Peyer's patch (tissue), 4 donors: ENCODE measurements at places on chromosomes 12 and 14.

DNA sequence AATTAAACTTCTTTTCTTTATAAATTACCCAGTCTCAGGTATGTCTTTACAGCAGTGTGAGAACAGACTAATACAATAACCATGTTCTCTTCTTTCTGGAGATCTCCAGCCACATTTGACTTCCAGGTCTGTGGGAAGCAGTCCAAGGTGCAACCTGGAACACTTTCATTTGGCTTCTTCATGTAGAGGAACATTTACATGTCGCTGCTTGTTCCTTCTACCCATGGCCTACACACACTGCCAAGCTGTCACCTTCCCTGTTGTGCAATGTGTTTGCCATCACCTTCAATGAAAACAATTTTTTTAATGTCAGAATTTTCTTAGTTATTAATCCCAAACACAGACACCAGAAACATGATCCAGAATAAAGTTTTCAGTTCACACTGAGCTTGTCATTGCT is 104.7 kb downstream of the PRKCH start:
- DNase-seq: no peak

DNA sequence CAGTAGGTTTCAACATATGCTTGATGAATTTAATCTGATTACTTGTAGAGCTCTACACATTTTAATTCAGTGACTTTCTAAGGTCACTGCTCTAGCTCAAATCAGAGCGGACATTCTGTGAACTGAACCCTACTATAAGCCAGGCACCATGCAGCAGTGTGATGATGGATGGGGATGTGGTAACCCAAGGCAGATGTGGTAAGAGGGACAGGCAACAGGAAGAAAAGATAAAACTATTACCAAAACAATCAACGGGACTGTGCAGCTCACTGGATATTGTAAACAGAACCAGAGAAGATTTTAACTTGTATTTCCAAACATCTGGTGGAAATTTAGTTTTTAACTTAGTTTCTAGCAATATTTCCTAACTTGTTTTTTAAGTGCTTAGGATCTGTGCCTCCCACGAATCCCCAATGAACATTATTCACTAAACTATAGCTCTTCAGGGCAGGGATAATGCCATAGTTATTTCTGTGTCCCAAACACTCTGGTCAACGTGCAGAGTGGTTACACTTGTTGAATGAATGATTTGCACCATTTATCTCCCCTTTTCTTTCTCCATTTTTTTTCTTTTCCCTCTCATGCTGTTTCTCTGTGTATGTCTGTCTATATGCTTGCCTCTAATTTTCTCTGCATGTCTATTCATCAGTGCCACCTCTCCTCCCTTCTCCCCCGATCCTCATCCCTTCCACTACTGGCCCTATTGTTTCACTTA is 3.0 kb downstream of the ERO1A start:
- DNase-seq: no peak

DNA sequence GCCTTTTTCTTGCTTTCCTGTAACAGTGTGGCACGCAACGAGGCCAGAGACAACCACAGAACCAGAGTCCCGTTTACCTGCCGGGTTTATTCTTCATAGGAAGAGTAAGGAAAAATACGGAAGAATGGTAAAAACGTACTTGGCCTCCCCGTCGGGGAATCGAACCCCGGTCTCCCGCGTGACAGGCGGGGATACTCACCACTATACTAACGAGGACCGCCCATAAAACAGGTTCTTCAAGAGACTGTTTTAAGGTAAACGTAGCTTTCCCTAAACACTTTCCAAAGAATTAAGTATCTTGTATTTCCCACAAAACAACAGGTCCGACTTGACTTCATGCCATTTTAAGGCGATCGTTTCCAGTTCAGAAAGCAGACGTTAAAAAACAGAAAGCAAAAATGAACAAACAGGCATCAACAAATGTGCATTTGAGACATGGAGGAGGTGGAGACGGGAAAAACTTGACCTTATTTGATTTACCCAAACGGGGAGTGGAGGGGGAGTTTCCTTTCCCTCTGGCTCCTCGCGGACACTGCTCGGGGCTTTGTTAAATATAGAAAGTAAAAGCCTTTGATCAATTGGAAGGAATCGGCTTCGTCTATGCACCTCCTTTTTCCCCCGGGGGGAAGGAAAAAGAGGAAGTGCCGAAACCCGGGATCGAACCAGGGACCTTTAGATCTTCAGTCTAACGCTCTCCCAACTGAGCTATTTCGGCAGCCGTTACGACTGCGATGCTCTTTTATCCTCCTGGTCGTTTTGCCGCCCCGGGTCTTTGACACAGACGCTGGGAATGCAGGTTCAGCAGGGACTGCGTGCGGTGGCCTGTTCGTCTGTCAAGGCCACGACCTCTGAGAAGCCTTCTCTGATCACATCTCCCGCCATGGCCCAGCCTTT is 13.0 kb upstream of the UBC start:
- peak; percentile 96 for DNase-seq

GRCh38 chr12:11916771-11917170 is 154.0 kb upstream of the BCL2L14 start:
- no peak for DNase-seq

GRCh38 chr14:69010648-69011047 is 31.5 kb upstream of the ACTN1 start:
- no peak for DNase-seq

GRCh38 chr12:105740369-105740768 is 398.4 kb downstream of the NUAK1 start:
- no peak for DNase-seq

DNA sequence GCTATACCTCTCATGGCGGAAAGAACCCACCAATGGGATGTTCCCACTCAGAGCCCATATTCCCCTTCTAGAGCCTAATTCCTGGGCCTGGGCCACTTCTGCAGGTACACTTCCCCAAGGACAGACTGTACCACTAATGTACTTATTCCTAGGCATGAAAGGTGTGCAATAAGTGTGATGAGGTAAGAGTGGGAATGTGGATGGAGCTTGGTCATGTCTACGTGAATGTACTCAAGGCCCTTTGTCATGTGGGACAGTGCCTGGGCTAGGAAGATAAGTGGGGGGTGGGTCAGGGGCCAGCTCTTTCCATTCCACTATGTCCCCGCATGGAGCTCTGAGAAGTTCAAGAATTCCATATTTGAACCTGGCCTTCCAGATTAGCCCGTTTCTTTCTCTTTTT is 63.4 kb upstream of the FUT8 start:
- DNase-seq: no peak

GRCh38 chr14:29636870-29637269 is 290.8 kb downstream of the PRKD1 start:
- no peak for DNase-seq

- DNase-seq: no peak
These were observed 74.6 kb downstream of the EGLN3 start for GRCh38 chr14:33876274-33876673.

DNA sequence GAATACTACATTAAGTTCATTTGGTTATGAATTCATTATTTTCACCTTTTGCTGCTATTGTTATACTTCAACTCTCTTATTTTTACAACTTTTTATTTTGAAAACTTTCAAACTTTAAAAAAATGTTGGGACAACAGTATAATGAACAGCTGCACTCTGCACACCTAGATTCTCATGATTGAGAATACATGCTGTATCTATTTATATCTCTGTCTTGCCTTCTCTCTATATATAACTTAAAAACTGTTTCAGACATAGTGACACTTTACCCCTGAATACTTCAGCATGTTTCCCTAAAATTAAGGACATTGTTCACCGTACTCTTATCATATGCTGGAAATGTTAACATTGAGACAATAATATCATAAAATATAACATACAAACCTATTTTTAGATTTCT is 237.1 kb downstream of the GPHN start:
- no peak for DNase-seq

DNA sequence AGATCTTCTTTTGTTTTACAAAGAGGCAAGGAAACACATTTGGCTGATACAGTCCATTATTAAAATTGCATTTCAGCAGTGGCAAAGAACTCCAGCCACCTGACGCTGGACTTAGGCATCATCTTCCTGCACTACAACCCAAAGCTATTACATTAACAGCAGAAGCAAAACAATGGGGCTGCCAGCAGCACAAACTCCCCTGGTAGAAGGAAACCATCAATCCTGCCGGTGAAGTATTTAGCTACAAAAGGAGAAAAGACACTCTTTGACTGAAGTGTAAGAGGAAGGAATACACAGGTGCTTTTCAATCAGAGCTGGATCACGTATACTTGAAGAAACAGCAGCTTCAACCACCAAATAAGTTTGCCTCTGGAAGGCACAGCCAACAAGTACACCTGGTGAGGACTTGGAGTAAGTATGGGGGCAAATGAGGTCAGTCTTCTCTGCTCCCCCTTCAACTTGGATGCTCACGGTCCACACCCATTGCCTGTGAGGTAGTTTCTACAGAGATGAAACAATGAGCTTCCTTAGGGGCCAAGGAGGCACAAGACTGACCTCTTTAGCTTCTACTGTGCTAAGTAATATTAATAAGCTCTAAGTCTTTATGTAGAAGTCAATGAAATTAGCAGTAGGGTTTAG is 125.9 kb upstream of the FOXN3 start:
- no peak for DNase-seq
